ENCODE measurements at places on chromosomes 3 and 15.

DNA sequence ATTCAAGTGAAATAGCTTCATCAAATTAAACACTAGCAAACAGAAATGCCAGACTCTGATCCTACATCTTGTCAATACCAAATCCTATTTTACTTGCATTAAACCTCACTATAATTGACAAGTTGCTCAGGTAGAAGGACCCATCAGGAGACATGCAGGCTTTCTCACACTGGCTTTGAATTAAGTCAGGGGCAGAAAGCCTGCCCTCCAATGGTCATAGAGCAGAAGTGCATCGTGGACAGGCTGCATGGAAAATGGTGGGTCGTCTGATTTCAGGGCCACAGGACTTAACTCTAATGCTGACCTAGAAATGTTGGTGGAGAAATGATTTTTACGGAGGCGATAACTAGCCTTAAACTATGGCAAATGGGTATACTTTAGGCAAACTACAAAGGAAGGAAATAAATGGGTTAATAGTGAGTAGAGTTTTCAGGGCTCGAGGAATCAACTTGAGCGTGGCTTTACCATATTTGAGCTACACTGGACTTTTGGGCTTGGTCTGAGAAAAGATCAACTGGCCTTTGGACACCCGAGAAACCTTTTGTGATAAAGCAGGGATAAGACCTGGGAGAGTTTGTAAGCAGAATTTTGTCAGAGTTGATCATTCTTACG, 283.9 kb downstream of the GRM7 start:
- no peak for DNase-seq

DNA sequence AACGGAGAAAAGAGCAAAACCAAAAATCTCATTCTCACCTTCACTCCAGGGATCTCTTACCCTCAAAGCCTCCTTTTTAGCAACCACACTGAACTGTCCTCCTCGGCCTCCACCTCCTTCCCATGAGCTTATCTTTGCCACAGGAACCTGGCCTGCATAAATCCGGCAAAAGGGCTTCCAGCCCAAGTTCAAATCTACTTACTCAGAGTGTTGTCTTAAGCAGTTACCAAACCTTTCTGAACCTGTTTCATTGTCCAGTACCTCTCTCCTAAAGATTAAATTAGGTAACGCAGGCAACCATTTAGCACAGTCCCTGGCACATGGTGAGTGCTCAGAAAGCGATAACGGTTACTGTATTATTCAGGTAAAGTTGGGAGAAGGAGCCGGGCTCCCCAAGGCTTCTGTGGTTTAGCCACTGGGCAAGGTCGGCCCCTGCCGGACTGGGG, 777 bp downstream of the CIB1 start:
- DNase-seq, result no peak

DNA sequence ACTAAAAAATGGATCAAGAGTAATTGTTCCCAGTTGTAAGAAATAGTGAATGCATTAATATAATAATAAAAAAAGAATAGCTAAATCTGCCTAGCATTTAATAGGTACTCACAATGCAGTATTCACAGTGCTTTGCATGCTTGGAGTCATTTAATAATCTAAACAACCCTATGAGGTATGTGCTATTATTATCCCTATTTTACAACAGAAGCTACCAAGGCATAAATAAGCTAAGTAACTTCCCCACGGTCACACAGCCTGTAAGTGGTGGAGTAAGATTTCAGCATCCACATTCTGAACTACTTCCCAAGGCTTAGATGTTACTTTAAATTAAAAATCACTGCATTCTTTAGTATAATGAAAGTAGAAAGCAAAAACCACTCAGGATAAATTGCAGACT, 102.9 kb downstream of the PLCH1 start:
- no peak for DNase-seq

DNA sequence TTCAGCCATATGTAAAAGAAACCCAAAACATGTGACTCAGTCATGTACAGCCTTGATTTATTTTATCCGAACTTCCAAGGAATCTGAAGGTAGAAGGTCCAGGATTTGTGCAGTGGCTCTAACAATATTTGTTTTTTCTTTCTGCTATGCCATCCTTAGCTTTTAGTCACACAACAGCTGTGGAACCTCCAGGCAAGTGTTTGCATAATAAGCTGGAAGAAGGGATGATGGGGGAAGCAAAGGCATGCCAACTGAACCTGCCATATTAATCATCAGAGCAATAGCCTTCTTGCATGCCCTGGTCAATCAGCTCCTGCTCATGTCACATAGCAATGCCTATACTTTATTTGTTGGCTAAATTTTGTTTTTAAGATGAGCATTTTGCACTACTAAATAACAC, 444.7 kb upstream of the ARPP21 start:
- no peak for DNase-seq

- no peak for DNase-seq
These were observed 8.7 kb downstream of the ATXN7 start for GRCh38 chr3:63872135-63872924.

GRCh38 chr3:17629400-17629799, 113.0 kb downstream of the TBC1D5 start:
- no peak for DNase-seq

DNA sequence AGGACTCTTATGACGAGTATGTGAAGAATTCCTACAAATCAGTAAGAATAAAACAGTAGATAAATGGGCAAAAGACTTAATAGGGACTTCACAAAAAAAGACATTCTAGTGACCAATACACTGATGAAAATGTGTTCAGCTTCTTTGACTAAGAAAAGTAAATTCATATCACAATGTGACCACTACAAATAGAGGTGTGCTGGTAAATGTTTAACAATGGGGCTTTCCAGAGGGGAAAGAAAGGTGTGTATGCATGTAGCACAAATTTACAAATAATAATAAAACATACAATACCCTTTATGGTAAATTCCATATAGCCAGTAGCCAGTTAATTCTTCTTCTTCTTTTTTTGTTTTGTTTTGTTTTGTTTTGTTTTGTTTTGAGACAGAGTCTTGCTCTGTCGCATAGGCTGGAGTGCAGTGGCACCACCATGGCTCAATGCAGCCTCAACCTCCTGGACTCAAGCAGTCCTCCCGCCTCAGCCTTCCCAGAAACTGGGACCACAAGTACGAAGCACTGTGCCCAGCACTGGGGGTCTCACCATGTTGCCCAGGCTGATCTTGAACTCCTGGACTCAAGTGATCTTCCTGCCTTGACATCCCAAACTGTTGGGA, 17.5 kb upstream of the NMD3 start:
- no peak for DNase-seq

GRCh38 chr15:86568378-86568777, 488.7 kb downstream of the AGBL1 start:
- no peak for DNase-seq

- DNase-seq, result no peak
These were observed 100.4 kb downstream of the CORO2B start for GRCh38 chr15:68679161-68679560.

- no peak for DNase-seq
These were observed 89.4 kb downstream of the FOXB1 start for GRCh38 chr15:60093273-60094067.

DNA sequence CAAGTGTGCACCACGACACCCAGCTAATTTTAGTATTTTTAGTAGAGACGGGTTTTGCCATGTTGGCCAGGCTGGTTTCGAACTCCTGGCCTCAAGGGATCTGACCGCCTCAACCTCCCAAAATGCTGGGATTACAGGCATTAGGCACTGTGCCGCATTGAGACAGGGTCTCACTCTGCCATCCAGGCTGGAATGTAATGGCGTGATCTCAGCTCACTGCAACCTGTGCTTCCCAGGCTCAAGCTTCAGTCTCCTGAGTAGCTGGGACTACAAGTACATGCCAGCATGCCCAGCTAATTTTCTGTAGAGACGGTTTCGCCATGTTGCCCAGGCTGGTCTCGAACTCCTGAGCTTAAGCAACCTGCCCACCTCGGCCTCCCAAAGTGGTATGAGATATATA, 51.6 kb downstream of the ACAD9 start:
- no peak for DNase-seq

DNA sequence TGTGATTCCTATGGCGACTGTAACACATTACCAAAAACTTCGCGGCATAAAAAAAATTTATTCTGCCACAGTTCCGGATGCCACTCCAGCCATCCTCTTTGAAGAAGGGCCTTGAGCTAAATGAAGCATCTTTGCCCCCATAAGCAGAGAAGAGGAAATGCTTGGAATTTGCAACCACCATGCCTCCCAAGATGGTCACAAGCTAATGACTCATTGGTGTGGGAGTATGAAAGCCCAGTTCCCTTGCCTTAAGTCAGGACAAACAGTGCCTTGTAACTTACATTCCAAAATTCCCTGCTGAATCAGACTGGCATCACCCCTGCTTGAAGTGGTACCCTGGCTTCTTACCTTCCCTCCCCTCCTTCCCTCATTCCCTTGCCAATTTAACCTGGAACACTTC, 1077.4 kb downstream of the EPHA3 start:
- DNase-seq, result no peak

DNA sequence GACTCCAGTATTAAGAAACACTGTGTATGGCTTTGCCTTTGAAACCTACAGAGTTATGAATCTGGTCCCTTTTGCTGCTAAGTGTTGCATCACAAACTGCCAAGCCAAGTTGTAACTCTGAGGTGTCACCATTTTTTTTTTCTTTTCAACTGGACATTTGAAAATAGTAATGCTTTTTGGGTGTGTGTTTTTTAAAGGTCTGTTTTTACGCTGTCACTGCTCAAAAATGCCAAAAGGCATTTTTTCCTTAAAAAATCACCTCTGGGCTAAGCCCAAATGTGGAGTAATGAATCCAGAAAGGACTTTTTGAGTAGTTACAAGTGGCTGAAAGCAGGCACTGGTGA, 9.5 kb downstream of the SMAD3 start:
- DNase-seq, result no peak

DNA sequence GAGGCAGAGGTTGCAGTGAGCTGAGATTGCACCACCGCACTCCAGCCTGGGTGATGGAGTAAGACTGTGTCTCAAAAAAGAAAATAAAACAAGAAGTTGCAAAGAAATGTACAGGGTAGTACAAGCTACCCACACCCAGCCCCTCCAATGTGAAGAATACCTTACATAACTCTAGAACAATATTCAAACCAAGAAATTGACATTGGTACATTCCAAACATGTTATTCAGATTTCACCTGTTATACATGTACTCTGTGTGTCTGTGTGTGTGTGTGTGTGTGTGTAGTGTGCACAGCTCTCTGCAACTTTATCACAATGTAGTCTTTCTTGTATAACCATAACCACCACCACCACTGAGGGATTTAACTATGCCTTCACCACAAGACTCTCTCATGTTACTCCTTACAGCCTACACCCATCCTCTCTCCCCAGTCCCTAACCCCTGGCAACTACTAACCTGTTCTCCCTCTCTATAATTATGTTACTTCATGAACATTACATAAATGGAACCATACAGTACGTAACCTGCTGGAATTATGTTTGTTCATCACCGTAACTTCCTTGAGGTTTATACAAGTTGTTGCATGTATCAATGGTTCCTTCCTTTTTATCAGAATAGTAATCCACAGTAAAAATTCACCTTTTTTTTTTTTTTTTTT, 16.2 kb upstream of the TJP1 start:
- DNase-seq, result no peak

GRCh38 chr3:94162700-94163099, 99.8 kb downstream of the NSUN3 start:
- DNase-seq, result no peak

- no peak for DNase-seq
These were observed 1.1 kb downstream of the FAM107A start for GRCh38 chr3:58575971-58576652.

- no peak for DNase-seq
These were observed 73.9 kb upstream of the CHRNB4 start for GRCh38 chr15:78714890-78715289.
